Upper lobe of left lung (tissue), 6 donors: ENCODE measurements at places on chromosomes 3 and 15. TPM values are rescaled to one million over a fixed set of nuclear protein-coding genes. Genes with fewer than 3 reads are reported as not detected.

- no peak for DNase-seq
- no peaks in the 10 kb centered on the region for H3K36me3 ChIP-seq
- H3K27me3 ChIP-seq: no peaks in the 10 kb centered on the region
- H3K4me1 ChIP-seq: peaks cover 16% of the 10 kb centered on the region
Observed at GRCh38 chr3:169455472-169455871, 208.0 kb downstream of the MECOM start.

DNA sequence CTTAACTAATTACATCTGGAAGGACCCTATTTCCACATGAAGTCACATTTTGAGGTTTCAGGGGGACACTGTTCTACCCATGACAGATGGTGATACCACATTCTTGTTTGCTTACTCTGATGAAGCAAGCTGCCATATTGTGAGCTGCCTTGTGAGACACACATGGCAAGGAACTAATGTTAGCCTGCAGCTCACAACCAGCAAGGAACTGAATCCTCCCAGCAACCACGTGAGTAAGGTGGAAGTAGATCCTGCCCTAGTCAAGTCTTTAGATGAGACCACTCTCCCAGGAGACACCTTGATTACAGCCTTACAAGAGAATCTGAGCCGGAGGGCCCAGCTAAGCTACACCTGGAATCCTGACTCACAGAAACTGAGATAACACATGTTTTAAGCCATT, 160.1 kb downstream of the PDE8A start:
- H3K27me3 ChIP-seq: no peaks in the 10 kb centered on the region
- peaks cover 30% of the 10 kb centered on the region for H3K36me3 ChIP-seq
- no peaks in the 10 kb centered on the region for H3K4me1 ChIP-seq
- no peak for DNase-seq

GRCh38 chr15:50431204-50431603, 7.0 kb downstream of the USP8 start:
- H3K27me3 ChIP-seq: no peaks in the 10 kb centered on the region
- H3K4me1 ChIP-seq: peaks cover 16% of the 10 kb centered on the region
- H3K36me3 ChIP-seq: peaks cover 3% of the 10 kb centered on the region
- DNase-seq: no peak
- H3K4me3 ChIP-seq: no peak overlapping the region
- no peak overlapping the region for H3K27ac ChIP-seq

The FHIT gene
- 6.8 TPM for total RNA-seq

GRCh38 chr3:86740751-86741150, 250.2 kb downstream of the VGLL3 start:
- H3K4me1 ChIP-seq: no peaks in the 10 kb centered on the region
- H3K27me3 ChIP-seq: no peaks in the 10 kb centered on the region
- H3K36me3 ChIP-seq: no peaks in the 10 kb centered on the region
- no peak overlapping the region for H3K4me3 ChIP-seq
- no peak for DNase-seq
- no peak overlapping the region for H3K27ac ChIP-seq

GRCh38 chr15:35306361-35306981, 221.4 kb upstream of the NANOGP8 start:
- no peak for DNase-seq
- no peaks in the 10 kb centered on the region for H3K36me3 ChIP-seq
- H3K27me3 ChIP-seq: no peaks in the 10 kb centered on the region
- H3K4me3 ChIP-seq: no peak overlapping the region
- H3K4me1 ChIP-seq: peaks cover 20% of the 10 kb centered on the region

The PLA2G4D gene
- not detected for total RNA-seq

DNA sequence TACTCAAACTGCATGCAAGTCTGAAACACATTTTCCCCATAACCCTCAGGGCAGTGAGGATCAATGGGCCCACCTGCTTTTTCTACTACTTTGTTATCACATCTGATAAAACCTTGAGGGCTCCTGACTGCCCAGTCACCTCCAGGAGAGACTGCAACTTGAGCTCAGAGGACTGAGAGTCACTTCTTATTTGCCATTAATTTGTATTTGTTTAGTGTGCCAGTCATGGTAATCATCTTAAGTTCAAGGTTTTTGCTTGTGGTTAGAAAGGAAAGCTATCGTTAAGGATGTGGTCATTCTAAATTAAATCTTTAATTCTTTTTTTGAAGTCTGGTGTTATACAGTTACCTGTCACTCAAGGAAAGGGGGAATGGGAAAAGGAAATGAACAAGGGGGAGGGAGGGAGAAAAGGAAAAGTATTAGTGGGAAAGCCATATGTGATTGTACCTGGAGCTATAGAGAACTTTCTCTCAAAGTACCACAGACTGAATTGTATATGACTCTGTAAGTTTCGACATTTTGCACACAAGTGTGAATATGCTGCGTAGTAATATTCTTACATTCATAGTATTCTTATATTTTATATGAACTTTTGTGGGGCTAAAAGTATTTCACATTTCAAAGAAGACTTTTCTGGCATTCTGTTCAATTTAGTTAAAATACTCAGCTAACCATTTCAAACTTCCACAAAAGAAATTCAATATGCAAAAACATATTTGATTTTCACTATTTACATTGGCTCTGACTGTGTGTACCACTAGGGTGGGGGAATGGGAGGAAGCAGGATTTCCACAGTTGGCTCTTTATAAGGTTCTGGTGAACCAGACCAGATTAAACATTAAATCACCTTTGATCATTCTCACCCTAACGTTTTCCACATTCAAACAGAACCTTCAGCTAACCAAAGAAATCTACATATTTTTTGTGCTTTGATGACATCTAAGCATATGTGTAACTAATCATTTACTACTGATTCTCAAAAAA, 166.5 kb upstream of the ATP11B start:
- H3K36me3 ChIP-seq: no peaks in the 10 kb centered on the region
- H3K4me3 ChIP-seq: no peak overlapping the region
- no peak overlapping the region for H3K27ac ChIP-seq
- H3K4me1 ChIP-seq: no peaks in the 10 kb centered on the region
- H3K27me3 ChIP-seq: no peaks in the 10 kb centered on the region

The LRRC34 gene
- total RNA-seq: 12.9 TPM

The SERPINI1 gene
- total RNA-seq: 2.3 TPM

DNA sequence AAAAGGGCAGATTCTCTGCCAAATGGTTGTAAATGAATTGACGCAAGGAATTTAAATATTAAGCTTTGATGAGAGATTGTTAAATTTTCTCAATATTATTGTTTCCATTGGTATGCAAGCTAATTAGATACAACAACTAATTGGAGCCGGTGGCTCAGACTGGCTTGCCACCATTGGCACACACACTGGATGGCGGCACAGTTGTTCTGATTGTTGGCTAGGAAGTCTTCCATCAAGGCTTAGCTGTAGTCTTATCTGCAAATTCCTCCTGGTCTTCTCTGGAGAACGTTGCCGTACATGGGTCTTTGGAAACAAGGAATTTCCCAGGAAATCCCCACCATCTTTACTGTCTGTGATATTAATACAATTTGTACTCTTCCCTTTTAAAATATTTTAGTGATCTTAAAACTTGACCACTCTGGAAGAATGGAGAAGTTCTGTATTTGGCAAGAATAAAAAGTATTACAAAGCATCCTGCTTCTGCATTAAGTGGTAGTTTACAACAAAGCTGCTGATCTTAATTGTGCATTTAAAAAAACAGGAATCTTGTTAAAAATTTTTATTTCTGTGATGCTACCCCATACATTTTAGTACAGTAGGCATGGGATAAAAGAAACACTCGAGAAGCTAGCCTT, 126.5 kb downstream of the UBE2E2 start:
- H3K27me3 ChIP-seq: no peaks in the 10 kb centered on the region
- no peak overlapping the region for H3K4me3 ChIP-seq
- H3K27ac ChIP-seq: no peak overlapping the region
- H3K4me1 ChIP-seq: peaks cover 10% of the 10 kb centered on the region
- H3K36me3 ChIP-seq: no peaks in the 10 kb centered on the region

GRCh38 chr15:42191610-42192346, 16.3 kb downstream of the VPS39 start:
- peaks cover 41% of the 10 kb centered on the region for H3K36me3 ChIP-seq
- no peaks in the 10 kb centered on the region for H3K4me1 ChIP-seq
- H3K4me3 ChIP-seq: no peak overlapping the region
- DNase-seq: no peak
- no peaks in the 10 kb centered on the region for H3K27me3 ChIP-seq
- no peak overlapping the region for H3K27ac ChIP-seq

- H3K36me3 ChIP-seq: no peaks in the 10 kb centered on the region
- H3K27me3 ChIP-seq: no peaks in the 10 kb centered on the region
- DNase-seq: peak; percentile 63
- H3K27ac ChIP-seq: no peak overlapping the region
Observed at GRCh38 chr3:128322030-128323022, 144.4 kb downstream of the DNAJB8 start.

GRCh38 chr3:19644405-19644804, 289.6 kb downstream of the EFHB start:
- no peaks in the 10 kb centered on the region for H3K4me1 ChIP-seq
- H3K27me3 ChIP-seq: no peaks in the 10 kb centered on the region
- no peak overlapping the region for H3K27ac ChIP-seq
- H3K4me3 ChIP-seq: no peak overlapping the region
- no peak for DNase-seq

The HRG gene
- not detected for total RNA-seq

- H3K27me3 ChIP-seq: no peaks in the 10 kb centered on the region
- H3K4me1 ChIP-seq: no peaks in the 10 kb centered on the region
- no peak overlapping the region for H3K4me3 ChIP-seq
Observed at GRCh38 chr3:113247675-113248458, 36.5 kb downstream of the BOC start.

DNA sequence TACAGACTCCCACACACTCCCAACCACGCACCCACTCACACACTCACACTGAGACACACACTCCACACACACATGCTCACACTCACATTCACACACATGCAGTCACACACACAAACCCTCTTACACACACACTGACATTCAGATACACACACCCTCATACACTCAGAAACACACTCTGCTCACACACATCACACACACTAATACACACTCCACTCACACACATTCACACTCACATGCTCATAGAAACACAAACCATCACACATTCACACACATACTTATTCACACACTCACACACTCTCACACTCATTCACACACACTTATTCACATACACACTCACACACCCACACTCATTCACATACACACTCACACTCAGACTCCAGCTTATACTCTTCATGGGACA, 509.3 kb downstream of the OCA2 start:
- DNase-seq: no peak
- no peaks in the 10 kb centered on the region for H3K4me1 ChIP-seq
- H3K27ac ChIP-seq: no peak overlapping the region
- no peaks in the 10 kb centered on the region for H3K36me3 ChIP-seq

GRCh38 chr3:61938878-61939549, 377.6 kb downstream of the PTPRG start:
- no peaks in the 10 kb centered on the region for H3K36me3 ChIP-seq
- H3K4me3 ChIP-seq: no peak overlapping the region
- DNase-seq: no peak
- no peak overlapping the region for H3K27ac ChIP-seq

DNA sequence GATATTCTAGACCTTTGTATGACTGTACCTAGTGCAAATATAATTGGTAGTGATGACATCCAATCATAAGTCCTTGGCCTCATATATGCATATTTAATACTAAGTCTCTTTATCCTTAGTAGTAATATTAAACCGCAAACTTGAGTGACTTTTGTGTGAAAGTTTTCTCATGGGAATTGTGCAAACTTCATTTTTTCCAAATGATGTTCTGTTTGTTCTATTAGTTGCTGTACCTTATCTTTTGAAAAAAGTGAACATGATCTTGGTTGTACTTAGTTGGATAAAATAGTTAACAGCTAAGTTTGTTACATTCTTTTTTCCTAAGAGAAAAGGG, 43.2 kb downstream of the TMEM45A start:
- no peaks in the 10 kb centered on the region for H3K4me1 ChIP-seq
- no peak for DNase-seq
- no peak overlapping the region for H3K4me3 ChIP-seq
- no peaks in the 10 kb centered on the region for H3K36me3 ChIP-seq

DNA sequence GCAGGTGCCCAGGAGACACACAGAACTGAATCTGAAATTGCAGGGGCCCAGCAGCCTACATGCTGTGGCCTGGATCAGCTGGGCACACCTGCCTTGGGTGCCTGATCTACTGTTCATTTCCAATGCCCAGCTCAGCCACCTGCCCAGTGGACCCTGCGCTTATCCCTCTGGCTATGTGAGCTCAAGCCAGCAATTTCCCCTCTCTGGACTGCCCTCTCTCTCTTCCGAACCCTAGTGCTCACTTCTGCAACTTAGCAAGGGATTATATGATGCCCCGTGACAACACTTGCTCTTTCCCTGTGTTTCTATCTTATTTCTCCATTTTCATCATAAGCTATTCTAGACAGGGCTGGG, 276.0 kb downstream of the UACA start:
- no peak overlapping the region for H3K4me3 ChIP-seq
- no peak for DNase-seq
- peak overlapping the region; percentile 47 for H3K27ac ChIP-seq
- H3K27me3 ChIP-seq: no peaks in the 10 kb centered on the region

GRCh38 chr3:63986831-63987230, 36.5 kb downstream of the PSMD6 start:
- DNase-seq: no peak
- H3K27me3 ChIP-seq: no peaks in the 10 kb centered on the region
- H3K36me3 ChIP-seq: peaks cover 40% of the 10 kb centered on the region
- peaks cover 11% of the 10 kb centered on the region for H3K4me1 ChIP-seq

The SPTBN5 gene
- 7.2 TPM for total RNA-seq

DNA sequence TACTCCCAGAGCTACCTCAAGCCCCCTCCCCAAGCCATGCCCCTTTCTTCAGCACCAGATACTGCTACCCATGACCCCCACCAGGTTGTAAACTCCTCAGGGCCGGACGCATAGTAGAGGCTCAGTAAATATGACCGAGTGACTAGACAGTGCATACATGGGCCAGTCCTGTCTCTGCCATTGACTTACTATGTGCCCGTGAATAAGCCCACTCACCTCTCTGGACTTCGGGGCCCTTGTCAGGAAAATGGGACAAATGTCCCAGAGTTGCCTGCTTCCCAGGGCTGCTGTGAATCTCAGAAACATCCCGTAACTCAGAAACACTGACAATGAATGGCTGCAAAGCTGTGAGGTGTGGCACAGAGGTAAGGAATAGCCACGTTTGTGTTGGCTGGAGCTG, 48.2 kb upstream of the FGD5 start:
- no peaks in the 10 kb centered on the region for H3K4me1 ChIP-seq
- no peaks in the 10 kb centered on the region for H3K27me3 ChIP-seq

- no peaks in the 10 kb centered on the region for H3K36me3 ChIP-seq
- no peak overlapping the region for H3K27ac ChIP-seq
- H3K4me1 ChIP-seq: no peaks in the 10 kb centered on the region
- no peaks in the 10 kb centered on the region for H3K27me3 ChIP-seq
- no peak for DNase-seq
- H3K4me3 ChIP-seq: no peak overlapping the region
Observed at GRCh38 chr15:39640665-39641064, 59.8 kb downstream of the THBS1 start.

DNA sequence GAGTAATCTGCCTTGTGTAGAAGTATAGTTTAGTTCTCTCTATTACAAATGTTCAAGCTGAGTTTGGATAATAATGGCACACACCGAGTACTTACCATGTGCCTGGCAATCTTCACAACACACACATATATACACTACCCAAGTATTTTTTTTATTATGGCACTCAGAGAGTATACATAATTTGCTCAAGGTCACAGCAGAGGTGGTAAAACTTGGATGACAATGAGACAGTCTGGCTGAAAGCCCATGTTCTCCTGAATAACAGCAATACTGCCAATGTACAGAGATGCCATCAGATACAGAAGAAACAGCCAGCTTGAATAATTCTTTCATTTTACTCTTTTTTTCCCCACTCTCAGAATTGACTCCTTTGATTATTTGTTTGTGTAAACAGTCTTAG, 460.0 kb downstream of the CNTN6 start:
- DNase-seq: no peak
- no peaks in the 10 kb centered on the region for H3K36me3 ChIP-seq
- no peak overlapping the region for H3K4me3 ChIP-seq
- no peak overlapping the region for H3K27ac ChIP-seq
- no peaks in the 10 kb centered on the region for H3K27me3 ChIP-seq
- no peaks in the 10 kb centered on the region for H3K4me1 ChIP-seq
